Daoy (cell line): ENCODE measurements at places on chromosomes 12 and 14. TPM values are rescaled to one million over a fixed set of nuclear protein-coding genes. Genes with fewer than 3 reads are reported as not detected.

The GPHN gene
- 13.4 and 21.9 TPM in 2 replicates for total RNA-seq

The PPM1A gene
- 21.3 and 33.0 TPM in 2 replicates for total RNA-seq

The ZNF740 gene
- total RNA-seq: 10.9 and 12.0 TPM in 2 replicates

The FGF23 gene
- not detected in 2 replicates for total RNA-seq

The SLC2A3 gene
- total RNA-seq: 7.6 and 9.0 TPM in 2 replicates

The PLXNC1 gene
- total RNA-seq: 2.1 and 4.0 TPM in 2 replicates

The PTPRO gene
- total RNA-seq: 1.5 and 3.0 TPM in 2 replicates

The C14orf39 gene
- total RNA-seq: 0.34 TPM in 1 of 2 replicates, not detected in the other

The RACGAP1 gene
- total RNA-seq: 223 and 292 TPM in 2 replicates

The COX6A1 gene
- total RNA-seq: 944 and 961 TPM in 2 replicates

The GPR84 gene
- not detected in 2 replicates for total RNA-seq

The ADSS1 gene
- total RNA-seq: 0.57 and 2.7 TPM in 2 replicates

The KRT2 gene
- 0.03 and 0.40 TPM in 2 replicates for total RNA-seq

The TAC3 gene
- total RNA-seq: 0.46 TPM in 1 of 2 replicates, not detected in the other

The KITLG gene
- total RNA-seq: 22.6 and 24.1 TPM in 2 replicates

The SAMD15 gene
- 3.0 and 4.5 TPM in 2 replicates for total RNA-seq

The SLC8A3 gene
- total RNA-seq: 0.40 and 1.9 TPM in 2 replicates
